ENCODE measurements at places on chromosomes 11 and 22. TPM values are rescaled to one million over a fixed set of nuclear protein-coding genes. Genes with fewer than 3 reads are reported as not detected.

Gene POU2AF3
- total RNA-seq, result 11.8 TPM

DNA sequence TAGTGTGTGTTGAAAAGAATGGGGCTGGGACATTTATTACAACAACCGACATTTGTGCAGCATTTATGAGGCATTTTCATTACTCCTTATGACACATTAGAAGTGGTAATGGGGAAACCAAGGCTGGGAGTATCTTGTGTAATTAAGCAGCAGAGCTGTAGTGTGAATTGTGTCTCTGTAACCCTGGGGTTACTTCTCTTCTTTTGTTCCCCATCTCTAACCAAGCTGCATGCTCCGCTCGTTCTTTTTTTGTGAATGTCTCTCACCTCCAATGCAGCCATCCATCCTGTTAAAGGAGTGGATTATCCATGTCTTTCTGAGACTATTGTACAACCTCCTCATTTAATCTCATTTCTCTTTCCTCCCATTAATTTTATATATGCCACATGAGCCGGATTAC is 65.7 kb downstream of the ENDOD1 start:
- DNase-seq, result no peak
- no peaks in the 10 kb centered on the region for H3K27me3 ChIP-seq
- H3K4me1 ChIP-seq, result peaks cover 14% of the 10 kb centered on the region
- H3K27ac ChIP-seq, result no peak overlapping the region

- no peaks in the 10 kb centered on the region for H3K36me3 ChIP-seq
- no peak for DNase-seq
- no peak overlapping the region for H3K27ac ChIP-seq
- peaks cover 3% of the 10 kb centered on the region for H3K4me1 ChIP-seq
These were observed 26.8 kb downstream of the MIAT start for GRCh38 chr22:26684168-26684567.

- peak; percentile 72 for DNase-seq
- no peak overlapping the region for H3K27ac ChIP-seq
- no peaks in the 10 kb centered on the region for H3K27me3 ChIP-seq
- no peaks in the 10 kb centered on the region for H3K36me3 ChIP-seq
- no peaks in the 10 kb centered on the region for H3K4me1 ChIP-seq
These were observed 13.7 kb upstream of the SEC14L3 start for GRCh38 chr22:30485362-30485988.

DNA sequence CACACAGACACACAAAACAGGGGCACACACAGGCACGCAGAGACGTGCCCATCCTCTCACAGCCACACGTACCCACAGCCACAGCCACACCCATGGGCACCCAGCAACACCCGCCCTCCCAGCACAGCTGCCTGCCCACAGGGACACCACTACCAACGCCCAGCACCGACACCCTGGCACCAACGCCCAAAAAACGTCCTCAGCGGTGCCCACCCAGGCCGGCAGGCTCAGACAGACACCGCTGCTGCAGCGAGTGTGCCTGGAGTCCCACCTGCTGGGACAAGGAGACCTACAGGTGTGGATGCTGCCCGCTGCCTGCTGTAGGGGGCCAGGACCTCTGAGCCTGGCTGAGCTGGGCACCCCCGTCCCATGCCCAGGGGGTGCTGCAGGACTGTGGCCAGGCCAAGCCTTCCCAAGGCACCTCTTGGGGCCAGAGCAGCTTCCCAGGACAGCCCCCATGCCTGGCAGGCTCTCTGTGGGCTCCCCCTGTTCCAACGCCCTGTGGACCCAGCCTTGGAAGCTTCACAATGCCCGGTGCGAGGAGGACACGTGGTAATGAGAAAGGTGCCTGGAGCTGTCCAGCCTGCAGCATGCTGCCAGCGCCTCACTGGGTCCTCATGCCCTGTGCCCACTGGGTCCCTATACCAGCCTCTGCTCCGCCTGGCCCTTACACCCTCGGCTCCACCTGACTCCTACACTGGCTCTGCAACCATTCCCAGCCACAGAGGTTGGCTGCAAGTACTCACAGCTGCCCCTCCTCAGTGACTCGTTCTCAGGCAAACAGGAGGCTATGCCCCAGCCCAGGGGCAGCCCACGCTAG is 45.8 kb upstream of the TH start:
- no peak for DNase-seq
- H3K4me1 ChIP-seq, result no peaks in the 10 kb centered on the region
- H3K27me3 ChIP-seq, result no peaks in the 10 kb centered on the region
- H3K4me3 ChIP-seq, result no peak overlapping the region
- no peaks in the 10 kb centered on the region for H3K36me3 ChIP-seq

DNA sequence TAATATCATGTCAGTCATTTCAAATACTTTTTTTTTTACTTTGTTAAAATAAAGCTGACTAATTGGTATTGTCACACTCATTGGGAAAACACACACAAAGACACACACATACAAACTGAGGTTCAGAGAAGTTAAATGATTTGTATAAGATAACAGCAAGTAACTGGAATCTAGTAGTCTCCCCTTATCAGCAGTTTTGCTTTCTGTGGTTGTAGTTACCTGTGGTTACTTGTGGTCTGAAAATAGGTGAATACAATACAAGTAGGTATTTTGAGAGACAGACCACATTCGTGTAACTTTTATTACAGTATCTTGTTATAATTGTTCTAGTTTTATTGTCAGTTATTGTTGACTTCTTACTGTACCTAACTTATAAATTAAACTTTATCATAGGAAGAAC is 610.9 kb downstream of the CNTN5 start:
- no peaks in the 10 kb centered on the region for H3K4me1 ChIP-seq
- H3K27me3 ChIP-seq, result no peaks in the 10 kb centered on the region
- H3K4me3 ChIP-seq, result no peak overlapping the region
- no peak overlapping the region for H3K27ac ChIP-seq

GRCh38 chr11:1473011-1473628 is 13.5 kb downstream of the MOB2 start:
- H3K4me1 ChIP-seq, result peaks cover 2% of the 10 kb centered on the region
- H3K36me3 ChIP-seq, result no peaks in the 10 kb centered on the region
- no peaks in the 10 kb centered on the region for H3K27me3 ChIP-seq
- H3K4me3 ChIP-seq, result no peak overlapping the region

- H3K4me1 ChIP-seq, result no peaks in the 10 kb centered on the region
- no peak overlapping the region for H3K4me3 ChIP-seq
- H3K27ac ChIP-seq, result no peak overlapping the region
- DNase-seq, result no peak
- H3K27me3 ChIP-seq, result no peaks in the 10 kb centered on the region
- H3K36me3 ChIP-seq, result no peaks in the 10 kb centered on the region
These were observed 863.6 kb downstream of the FAM181B start for GRCh38 chr11:81870066-81870412.

GRCh38 chr11:2097356-2097997 is 41.7 kb downstream of the IGF2 start:
- DNase-seq, result peak; percentile 94
- H3K27me3 ChIP-seq, result no peaks in the 10 kb centered on the region
- no peak overlapping the region for H3K4me3 ChIP-seq
- H3K36me3 ChIP-seq, result no peaks in the 10 kb centered on the region
- peaks cover 20% of the 10 kb centered on the region for H3K4me1 ChIP-seq
- peak overlapping the region; percentile 91 for H3K27ac ChIP-seq

GRCh38 chr22:39293766-39294368 is 25.6 kb downstream of the RPL3 start:
- no peak overlapping the region for H3K4me3 ChIP-seq
- H3K27me3 ChIP-seq, result no peaks in the 10 kb centered on the region
- DNase-seq, result no peak
- H3K27ac ChIP-seq, result no peak overlapping the region
- no peaks in the 10 kb centered on the region for H3K36me3 ChIP-seq
- peaks cover 20% of the 10 kb centered on the region for H3K4me1 ChIP-seq

Gene CASP4
- 76.1 TPM for total RNA-seq
